ENCODE measurements at places on chromosomes 1 and 21.

GRCh38 chr1:165501330-165501969 is 42.4 kb upstream of the LRRC52 start:
- DNase-seq = no peak

- DNase-seq = no peak
Observed at GRCh38 chr1:164864161-164864560, 305.2 kb downstream of the PBX1 start.

- DNase-seq = no peak
Observed at GRCh38 chr1:21018673-21019072, 158.0 kb downstream of the EIF4G3 start.

DNA sequence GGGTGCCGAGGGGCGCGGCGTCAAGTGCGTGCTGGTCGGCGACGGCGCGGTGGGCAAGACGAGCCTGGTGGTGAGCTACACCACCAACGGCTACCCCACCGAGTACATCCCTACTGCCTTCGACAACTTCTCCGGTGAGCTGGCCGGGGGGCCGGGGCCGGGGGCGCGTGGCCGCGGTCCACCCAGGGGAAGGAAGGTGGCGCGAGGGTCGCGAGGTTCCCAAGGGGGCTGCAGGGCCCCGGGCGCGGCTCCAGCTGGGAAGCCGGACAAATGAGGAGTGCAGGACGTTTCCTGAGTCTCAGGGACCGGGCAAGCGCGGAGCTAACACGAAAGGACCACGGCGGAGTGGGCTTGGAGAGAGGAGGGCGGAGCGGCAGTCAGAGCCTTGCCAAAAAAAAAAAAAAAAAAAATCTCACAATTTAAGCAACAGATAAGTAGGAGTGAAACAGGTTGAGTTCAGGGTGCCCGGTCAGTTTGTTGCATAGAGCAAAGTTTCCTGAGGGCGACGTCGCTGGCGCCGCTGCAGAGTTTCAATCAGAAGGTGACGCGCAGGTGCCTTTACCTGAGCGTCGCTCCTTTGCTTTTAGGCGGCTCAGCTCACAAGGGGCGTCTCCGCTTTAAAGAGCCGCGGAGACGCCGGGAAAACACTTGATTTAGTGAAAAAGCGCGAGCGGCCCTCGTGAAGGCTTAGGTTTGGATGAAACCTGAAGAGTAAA is 750 bp downstream of the RHOU start:
- DNase-seq = no peak

DNA sequence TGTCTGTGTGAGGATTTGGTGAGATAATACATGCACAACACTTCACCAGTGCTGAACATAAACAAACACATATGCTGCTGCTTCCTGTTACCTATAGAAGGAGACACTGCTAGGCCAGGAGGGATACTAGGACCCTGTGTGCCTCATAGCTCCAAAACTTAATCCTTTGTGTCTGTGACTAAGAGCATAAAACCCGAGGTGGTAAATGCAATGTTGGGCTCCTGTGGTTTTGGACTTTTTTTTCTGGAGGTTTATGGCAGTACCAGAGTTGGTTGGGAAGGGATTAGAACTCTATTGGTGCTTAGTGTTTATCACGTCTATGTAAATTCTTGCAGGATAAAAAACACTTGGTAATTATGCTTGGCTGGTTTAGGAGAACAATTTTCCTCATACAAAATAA is 122.9 kb downstream of the NUF2 start:
- DNase-seq = no peak

GRCh38 chr1:216476341-216476740 is 53.1 kb upstream of the USH2A start:
- no peak for DNase-seq

GRCh38 chr1:236468625-236469024 is 55.2 kb upstream of the LGALS8 start:
- DNase-seq = no peak

GRCh38 chr1:156640842-156641706 is 843 bp upstream of the BCAN start:
- no peak for DNase-seq

GRCh38 chr1:84698151-84699110 is 8.2 kb upstream of the SSX2IP start:
- peak; percentile 63 for DNase-seq

DNA sequence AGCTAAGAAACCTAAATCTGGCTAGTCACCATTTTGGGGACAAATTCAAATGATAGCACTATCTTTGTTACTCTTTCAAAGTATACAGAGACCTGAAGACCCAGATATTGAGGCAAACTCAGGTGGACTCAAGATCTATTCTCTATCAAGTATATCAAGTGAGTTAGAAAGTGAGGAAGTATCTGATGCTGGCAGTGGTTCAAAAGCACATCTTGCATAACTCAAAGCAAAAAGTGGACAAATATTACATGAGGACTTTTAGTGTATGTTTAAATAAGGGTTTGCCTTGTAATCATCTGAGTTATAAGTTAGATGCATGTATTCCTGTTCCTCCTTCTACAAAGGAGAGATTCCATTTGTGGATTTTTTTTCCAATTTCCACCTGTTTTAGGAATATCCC is 338.4 kb downstream of the DISC1 start:
- DNase-seq = no peak

DNA sequence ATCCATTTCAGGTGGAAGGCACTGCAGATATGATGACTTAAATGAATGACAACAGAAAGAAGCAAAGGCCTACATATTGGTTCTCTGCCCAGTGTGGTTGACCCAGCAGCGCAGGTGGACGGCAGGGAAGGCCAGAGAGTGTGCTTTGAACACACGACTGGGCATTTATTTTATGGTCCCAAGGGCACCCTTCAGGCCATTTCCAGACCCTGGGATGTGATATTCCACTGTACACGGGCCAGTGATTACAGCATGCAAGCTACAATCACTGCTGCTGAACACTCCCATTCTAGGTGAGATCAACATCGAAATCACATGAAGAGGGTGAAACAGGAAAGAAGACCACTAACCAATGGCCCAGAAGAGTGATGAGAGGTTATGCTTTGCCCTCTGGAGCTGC is 33.8 kb downstream of the PCNX2 start:
- DNase-seq = no peak

GRCh38 chr1:147791876-147792275 is 31.5 kb upstream of the GJA5 start:
- DNase-seq = no peak

GRCh38 chr1:109891930-109892329 is 18.7 kb upstream of the CSF1 start:
- no peak for DNase-seq

DNA sequence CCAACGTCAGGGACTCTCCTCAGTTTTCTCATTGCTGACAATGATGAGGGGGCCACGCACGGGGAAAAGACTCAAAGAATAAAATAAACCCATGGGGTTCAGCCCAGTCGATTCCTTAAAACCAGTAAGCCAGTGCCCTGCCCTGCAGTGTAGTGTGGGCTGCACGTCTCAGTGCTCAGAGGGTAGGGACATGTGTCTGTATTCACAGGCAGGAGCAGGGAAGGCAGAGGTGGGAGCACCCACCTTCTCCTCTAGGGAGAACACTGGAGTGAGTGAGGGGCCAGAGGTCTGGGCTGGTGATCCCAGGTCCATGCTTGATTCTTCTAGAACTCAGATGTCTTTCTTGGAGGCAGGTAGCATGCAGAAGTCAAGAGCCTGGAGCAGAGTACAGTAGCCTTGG is 303.6 kb downstream of the MATN1 start:
- DNase-seq = no peak

- peak; percentile 69 for DNase-seq
Observed at GRCh38 chr21:37939251-37939650, 23.0 kb upstream of the KCNJ6 start.

GRCh38 chr1:174550296-174550695 is 102.5 kb downstream of the GPR52 start:
- no peak for DNase-seq

- peak; percentile 81 for DNase-seq
Observed at GRCh38 chr1:175822580-175822979, 79.2 kb upstream of the TNR start.

DNA sequence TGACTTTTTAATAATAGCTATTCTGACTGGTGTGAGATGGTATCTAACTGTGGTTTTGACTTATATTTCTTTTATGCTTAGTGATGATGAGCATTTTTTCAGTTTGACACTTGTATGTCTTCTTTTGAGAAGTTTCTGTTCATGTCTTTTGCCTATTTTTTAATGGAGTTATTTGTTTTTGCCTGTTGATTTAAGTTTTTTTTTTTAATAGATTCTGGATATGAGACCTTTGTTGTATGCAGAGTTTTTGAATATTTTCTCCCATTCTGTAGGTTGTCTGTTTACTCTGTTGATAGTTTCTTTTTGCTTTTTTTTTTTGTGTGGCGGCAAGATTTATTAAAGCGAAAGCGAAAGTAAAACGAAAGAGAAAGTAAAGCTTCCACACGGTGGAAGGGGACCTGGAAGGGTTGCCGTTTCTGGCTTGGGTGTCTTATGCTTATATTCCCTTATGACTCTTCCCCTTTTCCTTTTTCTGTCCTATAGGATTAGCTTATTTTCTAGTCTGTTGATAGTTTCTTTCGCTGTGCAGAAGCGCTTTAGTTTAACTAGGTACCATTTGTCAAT is 67.6 kb downstream of the TBX19 start:
- DNase-seq = no peak

DNA sequence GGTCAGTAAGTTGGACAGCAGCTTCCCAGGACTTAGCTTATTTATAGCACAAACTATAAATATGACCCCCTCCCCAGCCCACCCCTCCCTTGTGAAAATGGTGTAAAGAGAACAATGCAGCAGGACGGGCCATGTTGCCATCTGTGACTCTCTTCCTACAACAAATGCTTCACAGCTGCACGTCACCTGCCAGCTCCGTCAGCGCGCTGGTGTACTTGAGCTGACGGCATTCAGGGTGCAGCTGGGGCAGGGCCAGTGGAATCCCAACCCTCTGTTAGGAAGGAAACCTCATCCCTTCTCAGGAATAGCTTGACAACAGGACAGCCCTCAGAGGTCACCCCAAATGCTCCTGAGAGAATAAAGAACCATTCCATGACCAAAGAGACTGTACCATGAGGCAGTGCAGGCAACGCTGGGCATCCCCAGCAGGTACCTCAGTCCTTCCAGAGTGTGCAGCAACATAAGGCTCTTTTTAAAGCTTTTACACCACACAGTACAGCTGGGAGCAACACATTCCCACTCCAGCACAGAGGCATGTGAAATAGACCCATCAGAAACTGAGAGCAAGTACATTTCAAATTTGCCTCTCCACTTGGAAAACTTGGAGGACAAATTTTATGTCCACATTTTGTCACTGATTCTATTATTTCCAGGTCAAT is 85.0 kb downstream of the ATP1A1 start:
- DNase-seq = no peak

DNA sequence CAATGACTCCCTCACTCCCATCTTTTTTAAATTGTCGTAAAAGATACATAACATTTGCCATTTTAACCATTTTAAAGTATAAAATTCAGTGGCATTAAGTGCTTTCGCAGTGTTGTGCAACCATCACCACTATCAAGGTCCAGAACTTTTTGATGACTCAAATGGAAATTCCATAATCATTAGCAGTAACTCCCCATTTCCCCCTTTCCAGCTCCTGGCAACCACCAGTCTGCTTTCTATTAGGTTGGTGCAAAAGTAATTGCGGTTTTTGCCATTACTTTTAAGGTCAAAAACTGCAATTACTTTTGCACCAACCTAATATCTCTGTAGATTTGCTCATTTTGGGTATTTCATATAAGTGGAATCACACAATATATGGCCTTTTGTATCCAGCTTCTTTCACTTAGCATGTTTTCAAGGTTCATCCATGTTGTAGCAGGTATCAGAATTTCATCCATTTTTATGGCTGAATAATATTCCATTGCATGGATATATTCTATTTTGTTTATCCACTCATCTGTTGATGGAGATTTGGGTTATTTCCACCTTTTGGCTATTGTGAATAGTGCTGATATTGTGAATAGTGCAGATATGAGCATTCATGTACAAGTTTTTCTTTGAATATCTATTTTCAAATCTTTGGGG is 159.7 kb downstream of the HIVEP3 start:
- peak; percentile 46 for DNase-seq

DNA sequence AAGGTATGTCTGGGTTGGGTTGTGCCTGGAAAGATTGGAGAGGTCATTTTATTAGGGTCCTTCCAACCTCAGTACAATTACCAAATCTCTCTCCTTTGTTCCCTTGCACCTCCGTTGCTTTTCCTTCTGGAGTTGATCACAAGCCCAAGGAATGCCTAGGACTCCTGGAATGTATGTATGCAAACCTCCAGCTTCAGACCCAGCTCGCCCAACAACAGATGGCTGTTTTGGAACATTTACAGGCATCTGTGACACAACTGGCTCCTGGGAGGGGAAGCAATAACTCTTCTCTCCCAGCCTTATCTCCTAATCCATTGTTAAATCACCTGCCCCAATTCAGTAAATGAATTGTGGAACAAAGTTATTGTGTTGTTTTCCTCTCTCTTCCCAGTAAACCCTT is 8.3 kb downstream of the TSACC start:
- no peak for DNase-seq

DNA sequence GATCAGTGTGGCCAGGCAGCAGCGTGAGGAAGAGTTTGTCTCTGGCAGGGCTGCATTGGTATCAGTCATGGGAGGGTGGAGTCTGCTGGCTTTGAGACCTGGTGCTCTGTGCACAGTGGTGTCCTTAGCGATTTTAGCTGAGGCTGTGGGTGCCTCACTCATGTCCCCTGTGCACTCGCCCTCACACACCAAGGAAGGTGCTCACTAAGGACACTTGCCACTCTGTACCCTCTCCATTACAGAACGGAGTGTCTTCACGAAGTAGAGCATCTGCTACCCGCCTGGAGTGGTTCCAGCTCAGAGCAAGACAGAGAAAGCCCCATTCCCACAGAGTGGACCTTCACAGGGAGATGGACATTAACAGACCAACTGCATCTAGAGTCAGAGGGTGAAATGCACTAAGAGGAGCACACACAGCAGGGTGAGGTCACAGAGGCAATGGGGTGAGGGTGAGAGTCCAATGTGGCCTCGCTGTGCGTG is 117.9 kb downstream of the MATN1 start:
- DNase-seq = no peak

DNA sequence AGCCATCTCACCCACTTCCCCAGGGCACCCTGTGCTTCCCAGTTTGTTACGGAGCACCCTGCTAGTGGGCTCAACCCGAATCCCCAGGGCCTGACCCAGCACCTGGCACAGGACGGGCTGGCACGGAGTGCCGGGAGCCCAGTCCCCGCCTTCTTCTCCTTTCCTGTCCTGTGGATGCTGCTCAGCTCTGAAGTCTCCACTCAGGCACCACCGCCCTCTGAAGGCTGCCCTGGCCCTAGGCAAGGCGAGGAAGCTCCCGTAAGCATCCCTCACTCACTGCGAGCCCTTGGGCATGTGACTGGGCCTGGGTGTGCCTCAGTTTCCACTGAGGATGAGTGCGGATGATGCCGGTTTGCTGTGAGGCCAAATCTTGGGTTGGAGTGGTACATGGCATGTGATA is 21.8 kb downstream of the SLC1A7 start:
- no peak for DNase-seq

Measured in foreskin keratinocyte (primary cell).